Left renal pelvis (tissue), 4 donors: ENCODE measurements at places on chromosomes 13 and 19.

DNA sequence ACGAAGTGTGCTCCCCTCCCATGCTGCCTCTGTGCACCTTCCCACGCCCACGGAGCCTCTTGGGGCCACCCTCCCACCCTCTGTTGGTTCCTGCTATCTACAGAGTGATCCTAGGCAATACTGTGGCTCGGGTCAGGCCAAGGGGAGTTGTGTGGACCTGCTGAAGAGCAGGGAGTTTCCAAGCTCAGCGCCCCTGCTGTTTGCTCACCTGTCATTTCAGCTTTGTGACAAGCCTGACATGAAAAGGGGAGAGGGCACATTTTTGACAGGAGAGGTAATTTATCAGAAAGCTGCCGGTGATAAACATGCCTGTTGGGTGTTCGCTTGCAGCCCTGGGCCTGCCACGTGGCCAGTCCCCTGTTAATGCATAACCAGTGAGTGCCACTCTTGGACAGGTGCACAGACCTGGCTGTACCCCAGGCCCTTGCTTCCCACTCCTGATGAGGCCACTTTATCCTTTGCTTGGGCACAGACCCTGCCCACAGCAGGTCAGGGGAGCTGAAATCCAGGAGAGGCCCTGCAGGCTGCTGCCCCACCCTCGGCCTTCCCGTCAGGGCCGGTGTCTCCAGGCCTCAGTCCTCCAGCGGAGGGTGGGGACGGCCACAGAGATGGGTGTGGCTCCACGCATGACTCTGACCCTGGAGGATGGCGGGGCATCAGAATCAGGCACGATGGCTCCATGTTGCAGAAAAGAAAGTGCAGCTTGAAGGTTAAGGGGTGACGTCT is 201.5 kb upstream of the GPR12 start:
- no peak for DNase-seq

- DNase-seq: peak; percentile 79
These were observed 62.3 kb downstream of the CHST8 start for GRCh38 chr19:33683881-33684537.

GRCh38 chr19:5293612-5294378 is 46.8 kb downstream of the PTPRS start:
- peak; percentile 37 for DNase-seq

DNA sequence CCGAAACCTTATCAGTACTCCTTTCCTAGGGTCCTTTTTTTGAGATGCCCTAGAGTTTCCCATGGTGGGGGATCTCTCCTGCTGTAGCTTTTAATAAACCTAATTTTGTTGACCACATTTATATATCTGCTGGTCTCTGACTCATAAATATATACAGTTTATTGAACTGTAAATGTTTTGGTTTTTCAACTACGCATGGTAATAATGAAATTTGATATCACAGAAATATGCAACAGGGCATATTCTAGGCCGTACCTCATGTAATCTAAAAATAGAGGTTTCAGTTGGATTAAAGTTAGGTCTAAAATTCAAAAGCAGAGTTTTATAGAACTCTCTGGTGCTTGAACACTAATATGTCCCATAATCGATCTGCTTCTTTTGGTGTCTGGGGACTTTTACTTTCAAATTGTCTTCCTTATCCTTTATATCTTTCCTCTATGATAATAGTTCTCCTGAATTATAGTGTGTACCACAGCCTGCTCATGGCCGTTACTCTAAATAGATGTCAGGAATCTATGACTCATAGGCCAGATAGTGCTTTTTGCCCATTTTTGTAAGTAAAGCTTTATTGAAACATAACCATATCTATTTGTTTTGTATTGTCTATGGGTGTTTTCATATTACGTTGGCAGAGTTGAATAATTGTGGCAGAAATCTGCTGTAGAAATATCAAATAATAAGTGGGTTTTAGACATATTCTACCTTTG is 324.8 kb upstream of the PCDH9 start:
- no peak for DNase-seq

- no peak for DNase-seq
These were observed 9.3 kb downstream of the MPND start for GRCh38 chr19:4352701-4353121.

GRCh38 chr13:60328073-60328472 is 68.9 kb upstream of the TDRD3 start:
- DNase-seq: no peak

DNA sequence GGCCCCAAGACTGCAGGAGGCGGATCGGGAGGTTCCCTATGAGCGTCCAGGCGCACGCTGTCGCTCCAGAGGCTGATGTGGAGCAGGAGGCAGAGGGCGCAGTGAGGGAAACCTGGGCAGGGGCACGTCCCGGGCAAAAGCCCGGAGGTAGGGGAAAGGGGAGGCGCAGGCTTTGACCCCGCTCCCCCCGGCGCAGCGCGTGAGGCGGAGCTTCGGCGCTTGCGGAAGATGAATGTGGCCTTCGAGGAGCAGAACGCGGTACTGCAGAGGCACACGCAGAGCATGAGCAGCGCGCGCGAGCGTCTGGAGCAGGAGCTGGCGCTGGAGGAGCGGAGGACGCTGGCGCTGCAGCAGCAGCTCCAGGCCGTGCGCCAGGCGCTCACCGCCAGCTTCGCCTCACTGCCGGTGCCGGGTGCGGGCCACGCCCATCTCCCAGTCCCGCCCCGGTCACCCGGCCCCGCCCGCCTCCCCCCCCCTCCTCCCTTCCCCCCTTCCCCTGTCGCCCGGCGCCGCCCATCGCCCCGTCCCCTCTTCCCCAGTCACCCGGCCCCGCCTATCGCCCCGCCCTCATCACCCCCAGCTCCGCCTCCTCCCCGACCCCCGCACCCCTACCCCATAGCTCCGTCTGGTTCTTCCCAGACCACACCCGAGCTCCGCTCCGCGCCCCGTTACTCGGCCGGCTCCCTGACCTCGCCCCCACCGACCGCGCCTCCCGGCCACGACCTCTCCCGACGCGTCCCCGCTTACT is 4.1 kb downstream of the HMG20B start:
- no peak for DNase-seq

DNA sequence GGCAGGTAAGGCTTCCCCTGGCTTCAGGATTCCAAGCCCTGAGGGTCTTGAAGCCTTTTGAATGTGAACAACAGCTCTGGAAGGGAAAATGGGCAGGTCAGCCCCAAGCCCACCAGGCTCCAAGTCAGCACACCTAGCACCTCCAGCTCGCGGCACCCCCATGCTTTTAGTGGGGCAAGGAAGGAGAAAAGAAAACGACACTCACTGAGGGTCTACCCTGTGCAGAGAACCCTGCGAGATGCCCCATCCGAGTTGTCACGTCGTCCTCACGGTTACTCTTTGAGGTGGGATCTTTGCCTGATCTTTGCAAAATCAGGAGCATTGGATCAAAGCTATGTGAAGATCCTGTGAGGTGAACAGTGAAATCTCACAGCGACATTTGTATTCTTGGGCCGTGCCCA is 5.7 kb upstream of the F10 start:
- no peak for DNase-seq

GRCh38 chr13:43662976-43663375 is 123.8 kb downstream of the ENOX1 start:
- DNase-seq: no peak

DNA sequence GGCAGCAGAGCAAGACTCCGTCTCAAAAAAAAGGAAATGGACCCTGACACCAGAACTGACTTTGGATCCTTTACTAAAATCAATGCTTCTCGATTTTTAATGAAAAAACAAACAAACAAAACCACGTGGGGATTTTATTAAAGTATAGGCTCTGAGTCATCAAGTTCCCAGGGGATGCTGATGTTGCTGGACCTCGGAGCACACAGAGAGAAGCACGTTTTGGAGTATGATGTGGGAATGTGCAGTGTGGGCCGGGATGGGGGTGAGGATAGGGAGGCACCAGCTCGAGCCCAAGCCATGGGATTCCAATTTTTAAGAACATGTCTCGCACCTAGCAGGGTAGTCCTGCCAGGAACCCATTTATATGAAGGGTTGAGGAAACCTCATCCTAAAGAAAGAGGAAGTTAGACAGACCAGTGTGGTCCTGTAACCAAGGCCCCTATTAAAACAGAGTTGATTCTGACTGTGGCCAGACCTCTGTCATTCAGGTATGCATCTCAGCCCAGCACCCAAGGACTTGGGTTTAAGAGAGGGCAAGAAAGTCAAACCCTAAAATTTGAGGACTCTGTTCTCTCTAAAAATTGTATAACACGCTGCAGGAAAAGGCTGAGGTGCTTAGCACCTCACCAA is 6.4 kb downstream of the FLT1 start:
- no peak for DNase-seq

GRCh38 chr13:113623491-113624234 is 34.3 kb downstream of the ATP4B start:
- no peak for DNase-seq

GRCh38 chr19:33621065-33621785 is 528 bp upstream of the CHST8 start:
- DNase-seq: no peak

GRCh38 chr13:20473139-20473538 is 52.5 kb downstream of the CRYL1 start:
- no peak for DNase-seq

- DNase-seq: peak; percentile 77
These were observed 28.5 kb upstream of the NPAS1 start for GRCh38 chr19:46990991-46991676.

GRCh38 chr19:19053508-19054314 is 10.1 kb upstream of the SLC25A42 start:
- DNase-seq: no peak

DNA sequence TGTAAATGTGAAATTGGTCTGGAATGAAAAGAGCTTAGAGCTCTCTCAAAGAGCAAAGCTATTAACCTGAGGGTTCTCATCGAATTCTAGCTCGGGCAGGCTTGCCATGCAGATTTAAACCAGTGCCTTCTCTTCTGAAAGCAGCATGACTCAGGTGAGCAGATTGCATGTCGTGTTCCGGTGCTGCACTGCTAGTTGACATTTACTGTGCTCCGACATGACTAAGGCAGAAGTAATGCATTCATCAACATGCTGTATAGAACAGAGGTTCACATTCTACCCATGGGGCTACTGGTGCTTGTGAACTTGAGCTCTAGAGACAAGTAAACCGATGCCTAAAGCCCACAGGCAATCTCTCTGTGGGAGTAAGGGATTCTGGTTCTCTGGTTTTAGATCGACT is 947.7 kb downstream of the EFNB2 start:
- no peak for DNase-seq

DNA sequence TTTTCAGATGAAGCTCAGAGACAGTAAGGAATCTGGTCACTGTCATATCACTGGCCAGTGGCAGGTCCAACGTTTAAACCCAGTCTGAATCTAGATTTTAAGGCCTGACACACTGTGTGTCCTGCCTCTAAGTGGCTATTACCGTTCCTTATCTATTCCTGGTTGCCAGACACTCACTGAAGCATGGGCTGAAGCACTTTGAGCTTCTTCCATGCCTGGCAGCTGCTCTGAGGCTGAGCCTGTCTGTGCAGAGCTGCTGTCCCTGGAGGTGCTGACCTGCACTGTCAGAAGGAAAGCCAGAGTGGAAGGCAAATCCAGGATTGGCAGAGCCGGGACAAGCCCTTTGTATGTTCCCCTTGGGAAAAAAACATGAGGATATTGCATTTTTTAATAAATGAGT is 109.2 kb upstream of the SLC7A1 start:
- DNase-seq: no peak
